Natural killer cell (primary cell): ENCODE measurements at places on chromosomes 7 and 10. TPM values are rescaled to one million over a fixed set of nuclear protein-coding genes. Genes with fewer than 3 reads are reported as not detected.

DNA sequence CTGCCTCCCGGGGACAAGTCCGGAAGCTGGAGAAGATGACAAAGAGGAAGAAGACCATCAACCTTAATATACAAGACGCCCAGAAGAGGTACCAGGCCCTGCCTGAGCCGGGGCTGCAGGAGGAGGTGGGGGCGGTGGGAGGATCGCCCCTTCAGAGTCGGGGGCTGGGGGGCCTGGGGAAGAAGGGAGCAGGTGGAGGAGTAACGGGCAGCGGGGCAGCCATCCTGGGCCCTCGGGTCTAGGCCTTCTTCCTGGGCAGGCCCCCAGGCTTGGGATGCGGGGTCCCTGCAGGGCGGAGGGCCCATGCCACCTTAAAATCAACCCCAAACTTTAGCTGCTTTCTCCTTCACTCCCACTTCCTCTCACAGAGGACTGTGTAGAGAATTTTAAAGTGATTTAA lies 523 bp downstream of the ANKRD30A start:
- no peak overlapping the region for H3K27ac ChIP-seq
- no peaks in the 10 kb centered on the region for H3K36me3 ChIP-seq
- no peaks in the 10 kb centered on the region for H3K4me1 ChIP-seq
- no peaks in the 10 kb centered on the region for H3K27me3 ChIP-seq
- no peak overlapping the region for H3K4me3 ChIP-seq
- DNase-seq: no peak

DNA sequence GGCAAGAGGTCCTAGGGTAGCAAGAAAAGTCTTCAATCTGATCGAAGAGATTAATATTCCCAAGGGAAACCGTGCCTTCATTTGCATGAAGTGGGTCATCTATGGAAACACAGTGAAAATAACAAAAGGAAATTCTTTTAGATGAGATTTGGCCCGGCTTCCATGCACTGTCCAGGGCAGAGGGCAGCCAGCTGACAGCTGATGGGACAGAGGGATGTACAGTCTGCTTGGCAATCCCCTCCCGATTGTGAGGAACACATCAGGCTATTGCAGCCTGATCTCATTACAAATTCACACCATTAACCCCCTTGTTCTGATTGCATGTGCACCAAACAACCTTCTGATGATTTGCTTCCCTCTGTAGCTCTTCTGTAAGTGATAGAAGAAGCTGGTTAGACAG lies 105.3 kb downstream of the FRMD4A start:
- H3K27me3 ChIP-seq: no peaks in the 10 kb centered on the region
- H3K4me3 ChIP-seq: no peak overlapping the region
- no peak overlapping the region for H3K27ac ChIP-seq
- no peak for DNase-seq
- H3K4me1 ChIP-seq: no peaks in the 10 kb centered on the region

DNA sequence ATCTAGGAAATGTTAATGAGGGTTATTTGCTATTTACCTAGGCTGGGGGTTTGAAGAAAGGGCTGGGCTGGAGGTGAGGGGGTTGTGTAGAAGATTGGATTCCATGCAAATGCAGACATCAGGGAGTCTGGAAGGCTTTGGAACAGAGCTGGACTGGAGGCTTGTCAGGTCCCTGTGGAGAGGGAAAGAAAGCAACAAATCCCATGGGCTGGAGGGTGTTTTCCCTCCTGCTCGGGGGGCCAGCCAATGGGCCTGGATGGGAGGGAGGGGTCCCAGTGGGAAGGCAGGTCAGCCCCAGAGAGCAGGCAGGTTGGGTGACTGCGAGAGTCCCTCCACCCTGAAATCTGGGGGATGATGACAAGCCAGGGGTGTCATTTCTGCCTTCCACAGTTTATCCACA lies 431.8 kb downstream of the RPS24 start:
- no peak overlapping the region for H3K27ac ChIP-seq
- H3K36me3 ChIP-seq: no peaks in the 10 kb centered on the region
- no peak overlapping the region for H3K4me3 ChIP-seq
- H3K4me1 ChIP-seq: no peaks in the 10 kb centered on the region
- no peaks in the 10 kb centered on the region for H3K27me3 ChIP-seq

DNA sequence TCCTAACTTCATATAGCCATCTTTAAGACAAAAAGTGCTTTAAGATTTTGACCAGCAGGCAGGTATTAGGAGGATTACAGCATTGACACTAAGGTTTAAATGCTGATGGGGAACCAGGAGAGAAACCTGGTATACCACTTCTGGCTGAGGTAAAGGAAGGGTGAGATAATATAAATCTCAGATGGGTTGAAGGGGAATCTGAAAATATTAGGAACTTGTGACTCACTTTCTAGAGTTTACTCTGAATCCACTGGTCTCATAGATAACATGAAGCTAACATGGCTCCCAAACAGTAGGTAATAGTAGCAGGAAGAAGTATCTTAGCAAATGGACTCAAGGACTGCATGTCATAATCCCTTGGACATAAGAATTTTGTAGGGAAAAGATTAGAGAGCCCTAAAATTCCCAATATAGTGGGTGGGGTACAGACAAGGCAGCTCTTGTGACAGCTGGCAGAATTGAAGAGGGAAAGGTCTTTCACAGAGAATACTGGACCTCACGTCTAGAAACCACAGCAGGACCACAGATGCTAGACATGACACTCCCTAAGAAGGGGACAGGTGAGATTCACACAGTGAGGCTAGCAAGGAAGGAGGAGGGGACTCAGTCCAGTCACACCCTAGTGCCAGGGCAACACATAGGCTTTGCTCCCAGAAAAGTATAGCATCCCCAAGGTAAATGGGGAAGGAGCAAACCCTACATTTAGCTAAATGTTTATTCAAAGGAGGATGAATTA lies 3.5 kb downstream of the PTTG1IP2 start:
- no peak overlapping the region for H3K27ac ChIP-seq
- no peaks in the 10 kb centered on the region for H3K27me3 ChIP-seq
- no peak for DNase-seq
- H3K4me1 ChIP-seq: no peaks in the 10 kb centered on the region
- no peak overlapping the region for H3K4me3 ChIP-seq
- H3K36me3 ChIP-seq: no peaks in the 10 kb centered on the region

- no peak for DNase-seq
- H3K4me1 ChIP-seq: no peaks in the 10 kb centered on the region
- H3K4me3 ChIP-seq: no peak overlapping the region
- no peak overlapping the region for H3K27ac ChIP-seq
- no peaks in the 10 kb centered on the region for H3K36me3 ChIP-seq
Observed at GRCh38 chr10:114285961-114286441, 46.9 kb downstream of the VWA2 start.

GRCh38 chr10:65611592-65611991 lies 1314.2 kb upstream of the LRRTM3 start:
- no peaks in the 10 kb centered on the region for H3K4me1 ChIP-seq
- DNase-seq: no peak
- H3K4me3 ChIP-seq: no peak overlapping the region
- no peaks in the 10 kb centered on the region for H3K36me3 ChIP-seq

GRCh38 chr10:93447970-93448369 lies 34.2 kb downstream of the MYOF start:
- H3K36me3 ChIP-seq: no peaks in the 10 kb centered on the region
- no peak overlapping the region for H3K4me3 ChIP-seq
- no peaks in the 10 kb centered on the region for H3K4me1 ChIP-seq

DNA sequence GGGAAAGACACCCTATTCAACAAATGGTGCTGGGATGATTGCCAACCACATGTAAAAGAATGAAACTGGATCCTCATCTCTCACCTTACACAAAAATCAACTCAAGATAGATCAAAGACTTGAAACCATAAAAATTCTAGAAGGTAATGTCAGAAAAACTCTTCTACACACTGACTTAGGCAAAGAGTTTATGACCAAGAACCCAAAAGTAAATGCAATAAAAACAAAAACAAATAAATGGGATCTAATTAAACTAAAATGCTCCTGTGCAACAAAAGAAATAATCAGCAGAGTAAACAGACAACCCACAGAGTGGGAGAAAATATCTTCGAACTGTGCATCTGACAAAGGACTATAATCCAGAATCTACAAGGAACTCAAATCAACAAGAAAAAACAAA lies 504.2 kb upstream of the MBL2 start:
- no peak for DNase-seq
- H3K4me1 ChIP-seq: no peaks in the 10 kb centered on the region
- no peak overlapping the region for H3K27ac ChIP-seq
- H3K27me3 ChIP-seq: no peaks in the 10 kb centered on the region

GRCh38 chr10:636016-636730 lies 53.3 kb downstream of the DIP2C start:
- no peaks in the 10 kb centered on the region for H3K36me3 ChIP-seq
- peaks cover 5% of the 10 kb centered on the region for H3K27me3 ChIP-seq
- H3K4me3 ChIP-seq: no peak overlapping the region
- no peak overlapping the region for H3K27ac ChIP-seq
- H3K4me1 ChIP-seq: no peaks in the 10 kb centered on the region

DNA sequence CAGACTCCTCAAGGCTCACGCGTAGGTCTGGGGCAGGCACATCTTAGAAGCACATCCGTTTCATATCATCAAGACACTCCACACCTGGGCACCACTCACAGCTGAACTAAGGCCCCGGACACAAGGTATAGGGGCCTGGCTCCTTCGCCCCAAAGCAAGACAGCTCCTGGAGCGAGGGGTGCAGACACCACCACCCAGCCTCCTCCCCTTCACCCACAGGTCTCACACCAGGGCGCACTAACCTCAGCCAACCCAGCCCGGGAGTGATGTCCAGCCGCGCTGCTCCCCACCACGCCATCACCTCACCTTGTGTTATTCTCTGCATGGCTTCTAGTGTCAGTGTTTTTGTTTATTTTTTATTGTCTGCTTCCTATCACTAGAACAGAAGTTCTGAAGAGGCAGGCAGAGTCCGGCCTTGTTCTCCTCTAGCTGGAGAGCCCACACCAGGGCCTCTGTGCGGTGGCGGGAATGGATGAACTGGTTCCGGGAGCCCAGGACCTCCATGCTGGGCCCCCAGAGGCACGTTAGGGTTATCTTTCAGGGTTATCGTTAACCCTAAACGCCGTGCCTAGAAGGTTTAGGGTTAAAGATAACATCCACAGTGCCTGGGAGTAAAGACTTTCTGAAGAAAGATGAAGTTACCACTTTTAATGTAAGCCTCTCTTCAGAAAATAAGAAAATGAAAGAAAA lies 21.8 kb downstream of the BRI3 start:
- no peaks in the 10 kb centered on the region for H3K36me3 ChIP-seq
- no peak for DNase-seq
- no peaks in the 10 kb centered on the region for H3K27me3 ChIP-seq
- H3K27ac ChIP-seq: no peak overlapping the region
- no peak overlapping the region for H3K4me3 ChIP-seq

- no peaks in the 10 kb centered on the region for H3K27me3 ChIP-seq
- H3K4me3 ChIP-seq: no peak overlapping the region
- no peaks in the 10 kb centered on the region for H3K4me1 ChIP-seq
- H3K27ac ChIP-seq: no peak overlapping the region
- no peak for DNase-seq
Observed at GRCh38 chr7:98826387-98826786, 43.4 kb downstream of the TMEM130 start.

- DNase-seq: no peak
- no peak overlapping the region for H3K4me3 ChIP-seq
- H3K27me3 ChIP-seq: peaks cover 2% of the 10 kb centered on the region
- peaks cover 20% of the 10 kb centered on the region for H3K4me1 ChIP-seq
- no peaks in the 10 kb centered on the region for H3K36me3 ChIP-seq
Observed at GRCh38 chr7:159141167-159141566, 3.5 kb downstream of the VIPR2 start.

DNA sequence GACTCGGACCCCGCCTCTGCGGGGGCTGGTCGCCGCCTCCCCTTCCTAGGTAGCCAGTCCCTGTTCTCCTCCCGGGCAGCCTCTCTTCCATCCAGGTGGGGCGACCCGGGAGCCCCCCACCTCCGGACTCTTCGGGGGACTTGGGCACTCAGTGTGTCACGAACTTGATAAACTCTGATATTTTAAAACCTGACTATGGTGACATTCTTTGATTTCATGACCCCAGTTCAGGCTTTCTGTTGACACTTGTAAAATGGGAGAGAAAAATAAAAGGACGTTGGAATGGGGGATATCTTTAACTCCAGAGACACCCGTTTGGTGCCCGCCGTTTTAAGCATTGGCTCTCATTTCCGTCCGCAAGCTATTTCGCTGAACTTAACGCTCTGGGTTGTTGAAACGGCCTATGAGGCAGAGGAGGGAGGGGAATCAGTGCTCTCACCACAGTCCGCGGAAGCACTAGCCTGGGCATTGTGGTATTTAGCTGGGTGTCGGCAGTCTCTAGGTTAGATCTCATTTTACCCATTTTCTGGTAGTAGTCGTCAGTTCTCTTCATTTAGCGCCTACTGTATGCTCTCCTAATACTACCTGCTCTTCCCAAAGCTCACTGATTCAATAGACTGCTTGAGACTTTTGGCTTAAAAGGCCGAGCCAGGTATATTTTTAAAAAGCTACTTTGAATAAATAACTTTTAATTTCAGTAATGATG lies 738 bp downstream of the VPS26A start:
- H3K4me1 ChIP-seq: peaks cover 17% of the 10 kb centered on the region
- no peaks in the 10 kb centered on the region for H3K27me3 ChIP-seq
- no peaks in the 10 kb centered on the region for H3K36me3 ChIP-seq
- H3K27ac ChIP-seq: peak overlapping the region; percentile 92
- peak; percentile 75 for DNase-seq

GRCh38 chr7:89798599-89798996 lies 355.7 kb upstream of the STEAP1 start:
- H3K36me3 ChIP-seq: no peaks in the 10 kb centered on the region
- H3K27ac ChIP-seq: no peak overlapping the region
- no peak for DNase-seq
- H3K4me3 ChIP-seq: no peak overlapping the region
- no peaks in the 10 kb centered on the region for H3K4me1 ChIP-seq

GRCh38 chr10:129962031-129962871 lies 1.8 kb downstream of the EBF3 start:
- H3K27ac ChIP-seq: no peak overlapping the region
- H3K36me3 ChIP-seq: no peaks in the 10 kb centered on the region
- no peak for DNase-seq
- H3K4me1 ChIP-seq: peaks cover 19% of the 10 kb centered on the region
- H3K27me3 ChIP-seq: peaks cover 63% of the 10 kb centered on the region

GRCh38 chr7:104296900-104297299 lies 31.5 kb upstream of the LHFPL3 start:
- no peaks in the 10 kb centered on the region for H3K4me1 ChIP-seq
- no peak overlapping the region for H3K4me3 ChIP-seq
- no peaks in the 10 kb centered on the region for H3K27me3 ChIP-seq

- no peak for DNase-seq
- H3K36me3 ChIP-seq: no peaks in the 10 kb centered on the region
- peaks cover 5% of the 10 kb centered on the region for H3K27me3 ChIP-seq
- H3K4me3 ChIP-seq: no peak overlapping the region
- H3K27ac ChIP-seq: no peak overlapping the region
Observed at GRCh38 chr7:2701832-2702593, 14.0 kb downstream of the AMZ1 start.

- H3K27ac ChIP-seq: no peak overlapping the region
- H3K27me3 ChIP-seq: peaks cover 43% of the 10 kb centered on the region
- H3K36me3 ChIP-seq: no peaks in the 10 kb centered on the region
- no peak overlapping the region for H3K4me3 ChIP-seq
Observed at GRCh38 chr7:128168667-128169210, 72.3 kb upstream of the LEP start.

GRCh38 chr7:133290676-133291333 lies 37.9 kb downstream of the EXOC4 start:
- no peak overlapping the region for H3K27ac ChIP-seq
- peaks cover 24% of the 10 kb centered on the region for H3K36me3 ChIP-seq
- no peaks in the 10 kb centered on the region for H3K4me1 ChIP-seq

The ZNF282 gene
- 22.2 TPM for total RNA-seq

The CLDN12 gene
- total RNA-seq: 0.86 TPM

The SPAG6 gene
- 0.79 TPM for total RNA-seq

The FIS1 gene
- 105 TPM for total RNA-seq

The SGPL1 gene
- 47.8 TPM for total RNA-seq

The LDB3 gene
- total RNA-seq: 0.12 TPM

The GDF10 gene
- not detected for total RNA-seq

The FAM180A gene
- total RNA-seq: not detected

The FAM25C gene
- total RNA-seq: not detected
